CMK (cell line): ENCODE measurements at places on chromosomes 4 and X.

- DNase-seq: no peak
These were observed 111.7 kb downstream of the STK32B start for GRCh38 chr4:5162909-5163508.

- no peak for DNase-seq
These were observed 120.8 kb downstream of the EGF start for GRCh38 chr4:110033355-110034025.

GRCh38 chr4:95466791-95467190, 82.0 kb downstream of the UNC5C start:
- DNase-seq: no peak

DNA sequence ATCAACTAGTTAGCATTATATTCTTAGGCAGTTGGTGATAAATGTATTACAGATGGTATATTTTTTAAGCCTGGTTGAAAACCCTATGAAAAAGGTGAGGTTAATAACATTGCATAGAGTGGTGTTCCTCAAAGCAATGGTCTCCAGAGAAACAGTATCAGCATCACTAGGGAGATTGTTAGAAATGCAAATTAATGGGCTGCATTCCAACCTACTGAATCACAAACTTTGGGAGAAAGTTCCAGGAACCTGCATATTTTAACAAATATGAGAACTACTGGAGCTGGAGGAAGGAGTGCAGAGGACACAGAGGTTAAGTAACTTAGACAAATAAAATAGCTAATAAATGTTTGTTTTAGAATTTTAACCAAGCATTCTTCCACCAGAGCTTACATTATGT, 166.9 kb upstream of the PCDH10 start:
- no peak for DNase-seq

DNA sequence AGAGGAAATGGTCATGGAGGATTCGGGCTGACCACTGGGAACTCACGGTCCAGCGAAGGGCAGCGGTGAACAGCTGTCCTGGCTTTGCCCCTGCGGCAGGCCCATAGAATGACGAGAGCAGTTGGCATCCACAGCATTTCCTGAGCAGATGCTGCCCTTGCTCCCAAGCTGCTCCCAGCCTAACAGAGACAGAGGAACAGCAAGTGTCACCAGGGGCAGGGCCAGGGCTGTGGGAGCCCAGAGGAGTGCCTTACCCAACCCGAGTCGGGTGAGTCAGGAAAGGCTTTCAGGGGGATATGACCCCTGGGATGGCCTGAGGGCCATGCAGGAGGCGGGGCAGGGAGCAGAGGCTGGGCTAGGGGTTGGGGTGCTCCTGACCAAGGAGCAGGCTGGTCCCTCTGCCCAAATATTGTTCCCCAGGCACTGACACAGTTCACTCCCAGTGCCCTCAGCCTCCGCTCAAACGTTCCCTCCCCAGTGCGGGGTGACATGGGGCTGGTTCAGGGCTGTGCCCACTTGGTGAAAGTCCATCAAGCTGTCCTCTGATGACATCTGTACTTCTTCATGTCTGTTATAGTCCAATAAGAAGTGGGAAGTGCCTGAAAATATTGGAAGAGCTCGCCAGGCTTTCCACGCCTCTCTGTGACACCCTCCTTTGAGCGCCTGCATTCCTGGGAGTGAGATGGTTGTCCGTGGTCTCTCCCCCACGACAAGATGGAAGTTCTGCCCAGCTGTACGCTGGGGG, 64.7 kb upstream of the GPR78 start:
- no peak for DNase-seq

DNA sequence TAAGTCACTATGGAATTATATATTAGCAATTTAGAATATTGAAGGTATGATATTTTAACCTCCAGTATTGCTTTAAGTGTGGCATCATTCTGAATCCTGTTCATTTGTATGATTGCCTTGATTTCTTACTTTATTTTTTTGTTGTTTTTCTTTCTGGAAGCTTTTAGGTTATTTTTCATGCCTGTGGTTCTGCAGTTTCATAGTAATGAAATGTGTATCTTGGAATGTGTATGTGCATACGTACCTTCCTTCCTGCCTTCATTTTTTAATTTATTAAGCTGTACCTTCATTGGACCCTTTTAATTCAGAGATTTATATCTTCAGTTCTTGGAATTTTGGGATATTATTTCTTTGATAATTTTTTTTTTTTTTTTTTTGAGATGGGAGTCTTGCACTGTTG, 22.1 kb downstream of the CPEB2 start:
- no peak for DNase-seq

DNA sequence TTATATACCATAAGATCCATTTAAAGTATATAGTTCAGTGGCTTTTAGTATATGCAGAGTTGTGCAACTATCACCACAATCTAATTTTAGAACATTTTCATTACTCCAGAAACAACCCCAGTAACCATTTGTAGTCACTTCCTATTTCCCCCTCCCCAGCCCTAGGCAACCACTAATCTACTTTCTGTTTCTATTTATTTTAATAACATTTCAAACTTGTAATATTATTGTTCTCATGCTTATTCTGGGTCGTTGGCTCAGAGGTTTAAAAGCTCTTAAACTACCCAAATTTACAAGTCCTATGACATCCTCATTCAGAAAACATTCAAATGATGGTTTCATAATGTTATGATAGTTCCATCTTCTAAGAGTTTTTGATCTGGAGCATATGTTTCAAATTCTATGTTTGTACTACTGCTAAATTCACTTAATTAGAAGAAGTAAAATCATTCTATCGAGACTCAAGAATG, 18.4 kb downstream of the XIAP start:
- no peak for DNase-seq

DNA sequence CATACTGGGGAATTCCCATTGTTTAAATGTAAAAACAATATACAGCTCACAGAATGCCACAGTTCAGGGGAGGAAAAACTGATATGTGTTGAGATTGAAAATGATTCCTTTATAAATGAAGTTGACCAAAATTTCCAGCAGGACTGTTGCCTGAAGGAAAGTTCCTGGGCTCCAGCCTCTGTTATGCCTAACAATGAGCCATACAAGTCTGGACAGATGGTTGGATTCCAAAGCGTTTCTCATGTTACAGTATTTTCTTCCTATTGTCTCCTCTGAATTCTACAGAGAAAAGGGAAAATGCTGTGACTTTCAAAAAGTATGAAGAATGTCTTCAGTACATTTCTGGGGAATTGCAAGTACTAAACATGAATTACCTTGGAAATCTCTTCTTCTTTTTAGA, 73.3 kb downstream of the ALPK1 start:
- DNase-seq: no peak

GRCh38 chr4:122633211-122633610, 12.3 kb upstream of the IL21 start:
- no peak for DNase-seq

DNA sequence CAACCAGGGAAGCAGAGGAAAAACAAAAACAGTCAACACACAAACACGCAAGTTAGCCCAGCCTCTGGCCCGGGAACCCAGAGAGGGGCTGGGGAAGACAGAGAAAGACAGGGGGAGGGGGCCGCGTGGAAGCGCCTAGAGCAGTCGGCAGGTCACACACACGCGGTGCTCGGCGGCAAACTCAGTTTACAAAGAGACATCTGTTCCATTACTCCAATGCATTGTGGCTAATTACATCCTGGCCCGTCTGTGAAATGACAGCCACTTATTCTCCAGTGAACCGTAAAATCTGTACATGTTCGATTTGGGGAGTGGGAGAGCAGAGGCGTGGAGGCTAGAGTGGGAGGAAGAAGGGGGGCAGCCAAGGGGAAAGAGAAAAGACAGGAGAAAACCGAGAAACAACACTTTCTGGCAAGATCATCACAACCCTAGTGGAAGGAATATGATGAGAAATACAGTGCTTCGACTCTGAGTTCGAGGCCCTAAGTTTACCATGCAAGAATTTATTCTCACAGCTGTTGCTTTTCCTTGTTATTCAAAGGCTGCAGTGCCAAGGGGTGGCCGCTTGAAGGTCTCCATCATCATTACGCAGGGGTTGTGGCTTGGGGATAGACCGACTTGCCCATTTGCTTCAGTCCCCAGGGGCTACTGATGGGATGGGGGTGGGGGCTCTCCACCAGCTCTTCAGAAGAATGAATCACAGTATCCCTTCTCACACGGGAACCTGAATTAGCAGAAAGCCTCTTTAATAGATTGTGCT, 167.7 kb downstream of the MGST2 start:
- no peak for DNase-seq

DNA sequence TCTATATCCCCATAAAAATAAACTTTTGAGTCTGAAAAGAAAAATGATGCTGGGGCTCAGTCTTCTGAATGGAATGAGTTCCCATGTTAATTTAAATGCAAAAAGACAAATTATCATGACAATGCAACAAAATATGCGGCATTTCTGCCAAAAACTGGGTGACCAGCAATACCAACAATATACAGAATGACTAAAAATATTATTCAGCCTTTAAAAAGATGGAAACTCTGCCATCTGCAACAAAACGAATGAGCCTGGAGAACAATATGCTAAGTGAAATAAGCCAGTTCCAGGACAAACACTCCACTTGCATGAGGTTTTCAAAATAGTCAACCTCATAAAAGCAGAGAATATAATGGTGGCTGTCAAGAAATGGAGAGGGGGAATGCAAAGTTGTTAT, 558.5 kb downstream of the IL15 start:
- no peak for DNase-seq

GRCh38 chrX:133781174-133781573, 204.2 kb downstream of the GPC3 start:
- DNase-seq: no peak

DNA sequence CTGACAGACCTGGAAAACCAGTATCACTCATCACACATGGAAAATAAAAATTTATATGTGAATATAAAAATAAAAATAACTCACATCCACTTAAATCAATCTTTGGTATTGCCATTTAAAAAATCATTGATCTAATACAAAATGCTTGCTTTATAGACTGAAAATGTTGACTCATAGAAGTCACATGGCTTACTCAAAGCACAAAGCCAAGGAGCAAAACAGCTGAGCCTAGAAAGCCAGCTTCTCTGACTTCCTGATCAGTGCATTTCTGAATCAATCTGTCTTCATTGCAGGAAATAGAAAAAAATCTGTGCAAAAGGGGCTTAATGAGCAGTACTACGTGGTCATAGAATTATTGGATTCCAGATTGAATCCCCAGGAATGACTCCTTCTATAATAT, 176.9 kb upstream of the HS3ST1 start:
- no peak for DNase-seq

DNA sequence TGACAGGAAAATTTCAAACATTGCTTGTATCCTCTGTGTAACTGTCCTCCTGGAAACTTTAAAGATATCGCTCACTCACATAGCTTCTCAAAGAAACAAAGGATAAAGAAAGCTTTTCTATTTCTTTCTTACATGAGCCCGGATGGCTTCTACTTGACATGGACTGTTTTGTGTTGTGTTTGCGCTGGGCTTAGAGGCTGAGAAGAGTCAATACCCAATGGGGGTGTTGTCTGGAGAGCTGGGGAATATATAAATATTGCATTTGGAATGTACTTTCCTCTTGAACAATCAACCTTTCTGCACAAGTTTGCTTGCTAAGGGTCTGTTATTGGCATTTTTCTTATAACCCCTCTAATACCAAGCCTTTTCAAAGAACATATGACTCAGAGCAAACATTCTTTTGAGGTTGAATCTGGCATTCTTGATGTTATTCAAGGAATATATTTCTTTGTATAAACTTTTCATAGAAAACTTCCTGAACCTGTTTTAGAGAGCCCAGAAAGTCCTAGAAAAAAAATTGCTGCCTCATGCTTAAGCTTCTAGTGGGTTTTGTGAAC, 331.9 kb downstream of the PACRGL start:
- DNase-seq: no peak
